ENCODE measurements at places on chromosomes 5 and 9.

DNA sequence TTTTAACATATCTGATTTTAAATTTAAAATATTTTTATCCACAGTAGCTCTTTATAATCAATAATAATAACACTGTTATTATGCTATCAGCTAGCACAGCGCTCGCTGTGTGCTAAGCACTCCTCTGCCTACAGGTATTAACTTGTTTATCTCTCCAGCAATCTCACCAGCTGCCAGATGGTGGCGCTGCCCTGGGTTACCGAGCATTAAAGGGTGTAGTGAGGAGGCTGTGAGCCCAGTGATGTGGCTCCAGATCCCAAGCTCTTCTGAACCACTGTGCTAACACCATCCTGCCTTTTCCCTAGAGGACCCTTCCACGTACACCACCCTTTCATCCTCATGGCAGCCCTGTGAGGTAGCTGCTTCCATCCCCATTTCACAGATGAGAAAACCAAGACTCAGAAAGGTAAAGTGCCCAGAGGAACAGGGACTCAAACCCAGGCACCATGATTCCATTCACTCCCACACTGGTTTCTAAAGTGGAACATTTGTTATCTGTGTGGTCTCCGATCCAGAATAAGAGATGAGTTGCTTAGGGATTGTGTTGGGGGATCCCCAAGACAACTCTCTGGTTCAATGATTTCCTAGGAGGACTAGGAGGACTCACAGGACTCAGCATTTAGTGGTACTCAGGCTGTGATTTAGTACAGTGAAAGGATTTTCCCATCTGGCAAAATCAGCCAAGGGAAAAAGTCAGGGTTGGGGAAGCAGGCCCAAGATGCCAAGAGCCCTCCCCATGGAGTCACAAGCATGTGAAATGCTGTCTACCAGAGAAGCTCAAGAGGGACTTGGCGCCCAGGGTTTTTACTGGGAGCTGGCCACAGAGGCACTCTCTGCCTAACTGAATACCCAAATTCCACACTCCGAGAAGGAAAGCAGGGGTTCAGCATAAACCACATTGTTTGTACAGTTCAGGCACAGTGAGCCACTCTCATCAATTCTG, 7.0 kb downstream of the IGFBPL1 start:
- ATAC-seq = no peak

DNA sequence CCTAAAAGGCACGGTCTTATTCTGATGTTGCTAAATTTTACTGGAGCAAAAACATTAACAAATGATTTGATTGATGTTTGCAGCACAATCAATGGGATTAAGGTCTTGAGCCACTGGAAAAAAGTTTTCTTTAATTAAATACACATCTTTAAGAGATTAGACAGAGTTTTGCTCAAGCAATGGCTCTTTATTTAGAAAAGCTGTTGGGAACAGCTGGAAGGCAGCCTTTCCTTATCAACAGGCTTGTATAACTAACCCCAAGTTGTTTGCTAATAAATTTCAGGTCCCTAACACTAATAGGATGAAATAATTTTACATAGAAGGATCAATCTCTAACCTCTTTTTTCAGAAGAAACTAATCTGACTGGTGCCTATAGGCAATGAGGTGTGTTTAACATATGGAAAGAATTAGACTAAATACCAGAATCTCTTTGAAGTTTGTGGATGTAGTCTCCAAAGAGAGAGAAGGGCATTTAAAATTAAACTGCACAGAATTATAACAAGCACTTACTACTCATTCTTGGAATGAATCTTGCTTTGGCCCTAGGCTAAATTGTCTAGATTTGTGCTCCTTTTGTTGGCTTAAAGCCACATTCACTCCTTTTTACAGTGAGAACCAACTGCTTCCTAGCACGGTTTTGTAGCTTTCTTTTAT, 67.3 kb upstream of the TNFAIP8 start:
- ATAC-seq = no peak

GRCh38 chr9:671997-672396, 169.5 kb upstream of the DMRT1 start:
- ATAC-seq = no peak

DNA sequence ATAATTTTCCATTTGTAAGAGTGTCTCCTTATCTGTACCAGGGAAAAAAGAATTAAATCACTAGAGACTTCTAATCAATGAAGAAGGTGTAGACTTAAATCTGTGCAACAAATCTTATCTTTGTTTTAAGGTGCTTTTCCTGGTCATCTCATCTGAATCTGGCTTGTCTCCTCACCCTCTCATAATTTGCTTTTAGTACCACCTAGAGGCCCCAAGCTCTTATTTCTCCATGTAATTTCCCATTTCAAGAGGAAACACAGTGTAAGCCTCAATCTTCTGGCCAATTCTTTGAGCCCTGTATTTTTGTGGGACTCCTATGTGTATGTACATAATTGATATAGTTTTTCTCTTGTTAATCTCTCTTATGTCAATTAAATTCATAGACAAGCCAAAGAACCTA, 1975.3 kb upstream of the CDH6 start:
- ATAC-seq = no peak

DNA sequence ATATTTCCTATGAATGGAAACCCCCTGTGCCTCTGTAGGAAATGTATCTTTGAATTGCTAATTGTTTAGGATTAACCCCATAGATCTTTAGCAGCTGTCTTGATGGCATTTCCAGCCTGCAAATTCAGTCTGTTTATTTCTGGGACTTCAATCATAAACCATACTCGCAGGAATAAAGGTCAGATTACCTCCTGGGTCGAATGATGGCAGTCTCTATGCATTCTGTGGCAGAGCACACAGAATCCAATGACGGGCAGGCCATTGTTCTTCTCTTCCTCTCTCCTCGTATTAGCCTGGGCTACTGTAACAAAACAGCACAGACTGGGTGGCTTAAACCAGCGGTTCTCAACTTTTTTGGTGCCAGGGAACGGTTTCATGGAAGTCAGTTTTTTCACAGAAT, 199.9 kb downstream of the PCSK5 start:
- no peak for ATAC-seq

GRCh38 chr5:150192462-150192861, 2.6 kb downstream of the SLC6A7 start:
- ATAC-seq = no peak

DNA sequence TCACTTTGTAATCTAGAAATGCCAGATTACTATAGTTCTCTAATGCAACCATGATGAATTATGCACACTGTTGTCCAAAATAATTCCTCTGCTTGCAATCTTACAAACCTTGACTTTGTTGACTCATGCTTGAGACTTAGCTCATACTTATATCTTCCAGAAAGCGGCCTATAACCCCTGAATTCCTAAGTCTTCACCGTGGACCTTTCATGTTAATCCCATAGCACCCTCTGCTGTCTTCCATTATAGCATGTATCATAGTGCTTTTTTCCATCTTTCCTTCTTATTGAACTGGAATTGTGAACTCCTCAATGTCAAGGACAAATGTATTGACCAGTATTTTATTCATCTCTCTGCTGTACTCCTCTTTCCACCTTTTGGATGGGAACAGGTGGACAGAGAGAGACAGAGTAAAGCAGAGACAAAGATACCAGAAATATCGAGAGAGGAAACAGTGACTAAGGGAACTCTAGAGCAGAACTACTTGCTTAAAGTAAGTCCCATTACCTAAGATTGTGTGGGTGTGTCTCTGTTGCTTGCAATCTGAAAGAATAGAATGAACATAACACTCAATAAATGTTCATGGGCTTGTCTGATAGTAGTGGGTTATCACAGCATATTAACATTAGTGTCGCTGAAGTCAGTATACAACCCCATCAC, 110.0 kb downstream of the LURAP1L start:
- no peak for ATAC-seq

- no peak for ATAC-seq
Measured at GRCh38 chr5:28065656-28066055, 1027.3 kb upstream of the CDH9 start.

DNA sequence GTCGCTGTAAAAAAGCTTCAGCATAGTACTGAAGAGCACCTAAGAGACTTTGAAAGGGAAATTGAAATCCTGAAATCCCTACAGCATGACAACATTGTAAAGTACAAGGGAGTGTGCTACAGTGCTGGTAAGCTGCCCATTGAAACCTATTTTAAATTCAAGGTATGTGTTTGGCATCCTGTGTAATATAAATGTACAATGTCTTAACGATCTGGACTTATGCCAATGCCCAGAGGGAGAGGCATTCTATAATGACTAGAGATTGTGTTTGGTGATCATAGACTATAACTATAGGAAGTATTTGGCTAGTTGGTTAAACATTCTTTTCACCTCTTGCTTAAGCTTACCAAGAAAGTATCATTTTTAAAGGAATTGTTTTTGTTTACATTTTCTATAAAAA, 95.7 kb downstream of the INSL6 start:
- no peak for ATAC-seq

DNA sequence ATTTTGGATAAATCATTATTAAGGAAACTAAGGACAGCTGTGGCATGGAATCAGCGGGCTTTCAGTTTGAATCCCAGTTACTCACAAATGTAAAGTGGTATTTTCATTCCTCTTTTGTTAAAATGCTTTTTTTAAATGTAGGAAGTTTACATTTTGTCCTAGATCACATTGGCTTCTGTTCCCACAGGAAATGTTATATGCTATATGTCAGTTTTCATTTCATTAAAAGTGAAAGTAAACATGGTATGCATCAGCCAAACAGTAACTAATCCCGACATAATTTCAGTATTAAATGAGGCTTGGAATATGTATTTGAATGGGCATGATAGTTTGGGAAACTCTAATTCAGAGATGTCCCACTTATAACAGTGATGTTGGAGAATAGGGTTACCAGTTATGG, 18.6 kb upstream of the SMIM15 start:
- ATAC-seq = no peak

DNA sequence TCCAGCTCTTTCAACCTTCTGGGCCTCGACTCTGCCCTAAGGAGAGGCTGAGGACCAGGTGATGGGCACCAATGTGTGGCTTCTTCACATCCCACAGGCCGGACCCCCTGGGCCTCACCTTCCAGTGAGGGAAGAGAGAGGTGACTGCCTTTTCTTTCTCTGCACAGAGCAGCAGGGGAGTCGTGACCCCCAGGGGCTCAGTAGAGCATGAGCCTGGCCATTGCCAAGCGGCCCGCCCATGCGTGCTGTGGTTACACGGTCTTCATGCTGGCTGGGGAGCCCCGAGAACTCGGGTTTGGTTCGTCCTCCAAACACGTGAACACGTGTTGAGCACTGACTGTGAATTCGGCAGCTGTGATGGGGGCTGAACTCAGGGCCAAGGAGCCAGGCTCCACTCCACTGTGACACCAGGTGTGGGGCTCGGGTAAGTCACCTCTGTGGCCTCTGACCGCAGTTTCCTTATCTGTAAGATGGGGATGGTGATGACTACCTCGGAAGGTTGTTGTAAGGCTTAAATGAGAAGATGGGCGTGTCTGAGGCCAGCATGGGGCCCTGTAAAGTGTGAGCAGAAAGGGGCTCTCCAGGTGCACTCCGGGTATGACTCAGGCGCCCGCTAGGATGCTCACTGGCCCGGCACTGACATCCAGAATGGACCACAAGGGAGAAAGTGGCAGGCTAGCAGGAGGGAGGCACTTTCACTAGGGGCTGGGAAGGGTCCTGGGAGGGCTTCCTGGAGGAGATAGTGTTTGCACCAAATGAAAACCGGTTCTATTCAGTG, 13.4 kb upstream of the GRHPR start:
- peak; percentile 96 for ATAC-seq

DNA sequence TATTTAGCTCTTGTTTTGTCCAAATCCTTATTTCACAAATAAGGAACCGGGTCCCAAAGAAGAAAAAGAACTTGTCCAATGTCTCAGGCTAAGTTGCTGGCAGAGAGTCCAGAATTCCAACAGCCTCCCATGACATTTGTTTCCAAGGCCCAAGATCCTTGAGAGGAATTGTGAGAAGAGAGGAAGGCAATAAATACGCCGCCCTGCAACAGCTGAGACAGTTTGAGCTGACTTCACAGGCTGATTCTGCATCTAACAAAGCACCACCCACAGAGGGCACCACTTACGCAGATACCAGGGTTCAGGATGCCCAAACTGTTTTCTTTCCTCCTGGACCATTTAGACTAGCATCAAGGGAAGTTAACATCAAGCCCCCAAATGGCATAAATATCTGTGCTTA, 211.3 kb downstream of the FAM114A2 start:
- no peak for ATAC-seq

DNA sequence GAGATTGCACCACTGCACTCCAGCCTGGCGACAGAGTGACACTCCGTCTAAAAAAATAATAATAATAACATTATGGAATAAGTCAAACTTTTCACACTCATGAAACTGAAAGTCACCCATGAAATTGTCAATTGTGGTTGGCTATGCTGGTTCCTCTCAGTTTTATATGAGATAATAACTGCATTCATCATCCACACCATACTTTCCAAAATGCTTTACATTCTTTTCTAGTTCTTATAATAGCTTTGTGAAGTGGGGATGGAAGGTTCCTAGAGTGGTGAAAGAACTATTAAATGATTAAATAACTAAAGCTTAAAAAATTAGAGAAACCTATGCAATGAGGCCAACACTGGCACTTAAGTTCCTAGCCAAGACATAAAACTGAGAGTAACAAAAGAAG, 12.6 kb upstream of the ASPN start:
- ATAC-seq = no peak

- ATAC-seq = no peak
Measured at GRCh38 chr9:86854898-86855523, 92.3 kb downstream of the GAS1 start.

DNA sequence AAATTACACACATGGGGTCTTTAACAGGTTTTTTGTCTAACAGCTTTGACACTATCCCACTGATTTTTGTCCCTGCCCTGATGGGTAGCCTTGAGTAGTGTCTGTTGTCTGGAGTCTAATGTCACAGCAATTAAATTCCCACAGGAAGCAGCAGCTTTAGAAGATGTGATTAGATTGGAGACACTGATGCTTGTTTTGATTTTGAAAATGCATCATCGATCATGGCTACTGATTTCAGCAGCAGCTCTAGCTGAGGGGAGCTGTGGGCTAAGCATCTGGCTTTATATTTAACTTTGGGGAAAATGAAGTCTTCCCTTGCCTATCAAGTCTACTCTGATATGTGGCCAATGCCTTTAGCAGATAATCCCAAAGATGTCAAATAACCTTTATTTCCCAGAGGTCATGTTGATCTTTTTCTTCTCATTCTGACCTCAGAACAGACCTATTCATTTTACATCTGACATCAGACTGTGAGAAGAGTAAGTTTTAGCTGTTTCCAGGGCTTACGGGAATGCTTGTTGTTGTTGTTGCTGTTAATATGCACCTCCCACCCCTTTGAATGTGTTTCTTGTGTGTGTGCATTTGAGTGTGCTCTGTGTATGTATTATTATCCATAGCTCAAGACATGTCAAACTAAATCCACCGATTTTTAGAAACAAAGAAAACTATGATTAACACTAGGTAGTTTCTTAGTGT, 704.9 kb upstream of the NUDT12 start:
- no peak for ATAC-seq
